ENCODE measurements at places on chromosomes 6 and 20. TPM values are rescaled to one million over a fixed set of nuclear protein-coding genes. Genes with fewer than 3 reads are reported as not detected.

QRSL1 gene
- total RNA-seq: 15.5 TPM

PAK5 gene
- 0.46 TPM for total RNA-seq

DNA sequence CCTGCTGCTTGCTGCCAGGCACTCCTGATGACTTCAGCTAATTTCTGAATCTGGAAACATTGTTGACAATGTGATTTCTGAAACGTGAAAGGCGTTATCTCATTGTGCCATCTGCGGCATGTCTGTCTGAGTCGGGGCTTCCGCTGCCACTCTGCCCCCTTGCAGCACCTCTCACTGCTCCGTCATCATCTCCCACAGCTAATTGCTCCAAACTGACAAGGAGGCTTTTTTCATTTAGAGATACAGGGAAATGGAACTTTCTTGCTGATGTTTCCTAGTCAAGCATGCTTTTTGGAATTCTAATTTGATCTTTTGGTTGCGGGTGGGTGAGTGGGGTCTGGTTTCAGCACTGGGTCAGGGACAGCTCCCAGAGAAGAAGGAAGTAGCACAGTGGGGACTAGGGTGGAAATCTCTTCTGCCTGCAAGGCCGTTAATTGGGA is 233.5 kb downstream of the DHX35 start:
- no peak for DNase-seq

EEF1A2 gene
- 6.4 TPM for total RNA-seq

- no peak for DNase-seq
Observed at GRCh38 chr6:128117916-128118315, 217.1 kb upstream of the THEMIS start.

DNA sequence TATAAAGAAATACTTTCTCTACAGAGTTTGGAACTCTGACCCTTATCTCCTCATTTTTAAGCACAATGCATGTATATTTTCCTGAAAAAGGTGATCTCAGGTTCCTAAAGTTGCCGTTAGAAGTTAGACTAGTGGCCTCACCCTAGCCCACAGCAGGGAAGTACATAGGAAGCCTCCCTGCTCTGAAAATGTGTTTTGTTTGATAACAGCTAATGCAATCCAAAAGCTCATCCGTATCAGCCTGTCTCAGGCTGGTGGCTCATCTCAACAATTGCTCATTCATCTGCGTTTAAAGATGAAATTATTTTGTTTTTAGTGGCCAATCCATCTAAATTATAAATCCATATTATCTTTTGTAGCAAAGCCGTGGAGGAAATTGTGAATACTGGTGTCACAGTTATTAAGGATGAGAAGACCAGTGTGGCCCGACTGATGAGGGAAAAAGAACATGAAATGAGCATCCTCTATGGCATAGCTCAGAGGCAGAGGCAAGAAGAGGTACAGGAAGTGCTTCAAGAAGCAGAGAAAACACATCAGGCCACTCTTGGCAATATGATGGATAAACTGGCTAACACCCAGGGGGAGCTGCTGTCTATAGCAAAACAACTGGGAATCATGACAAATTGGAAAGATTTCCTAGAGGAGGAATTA is 20.1 kb downstream of the C6orf163 start:
- DNase-seq: no peak

CFB gene
- total RNA-seq: 0.86 TPM
